Foreskin melanocyte (primary cell): ENCODE measurements at places on chromosomes 16 and 17.

GRCh38 chr17:75153780-75154194 lies 525 bp downstream of the JPT1 start:
- no peak for DNase-seq

- DNase-seq = no peak
Measured at GRCh38 chr16:1775846-1776671, 3.1 kb upstream of the MRPS34 start.

DNA sequence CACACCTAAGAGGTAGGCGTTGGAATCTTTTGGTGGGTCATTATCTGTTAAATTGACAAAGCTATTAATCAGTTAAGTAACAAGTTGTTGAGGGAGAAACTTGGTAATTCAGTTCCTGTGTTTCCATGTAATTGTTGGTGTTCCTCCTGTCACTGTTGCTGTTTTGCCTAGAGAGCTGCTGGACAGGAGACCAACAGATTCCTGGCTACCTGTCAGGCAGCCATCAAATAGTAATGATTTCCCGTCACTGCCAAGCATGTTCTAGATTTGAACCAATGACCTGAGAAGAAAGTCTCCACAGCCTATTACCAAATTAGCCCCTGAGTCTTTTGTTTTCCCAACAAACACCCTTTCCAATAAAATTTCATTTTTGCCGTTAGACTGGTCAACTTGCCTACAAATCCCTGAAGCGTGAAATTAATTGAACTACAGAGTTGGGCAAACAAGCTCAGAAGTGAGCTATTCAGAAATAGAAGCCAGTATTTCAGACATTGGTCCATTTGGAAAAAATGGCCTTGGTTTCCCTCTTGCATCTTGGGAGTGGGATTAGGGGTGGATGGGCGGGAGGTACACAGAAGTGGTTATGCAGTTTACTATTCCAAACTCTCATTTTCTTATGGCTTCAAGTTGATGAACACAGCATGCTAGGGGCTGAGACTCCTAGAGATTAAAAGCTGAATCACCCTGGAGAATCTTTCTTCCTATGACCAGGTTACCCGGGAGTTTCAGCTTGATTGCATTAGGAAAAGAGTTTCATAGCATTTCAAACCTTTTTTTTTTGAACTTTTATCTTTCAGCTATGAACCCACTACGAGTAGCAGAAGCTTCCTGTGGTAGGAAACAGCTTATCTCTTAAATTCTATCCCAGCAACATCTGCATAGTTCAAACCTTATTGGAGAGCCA lies 262.8 kb upstream of the MAF start:
- no peak for DNase-seq

DNA sequence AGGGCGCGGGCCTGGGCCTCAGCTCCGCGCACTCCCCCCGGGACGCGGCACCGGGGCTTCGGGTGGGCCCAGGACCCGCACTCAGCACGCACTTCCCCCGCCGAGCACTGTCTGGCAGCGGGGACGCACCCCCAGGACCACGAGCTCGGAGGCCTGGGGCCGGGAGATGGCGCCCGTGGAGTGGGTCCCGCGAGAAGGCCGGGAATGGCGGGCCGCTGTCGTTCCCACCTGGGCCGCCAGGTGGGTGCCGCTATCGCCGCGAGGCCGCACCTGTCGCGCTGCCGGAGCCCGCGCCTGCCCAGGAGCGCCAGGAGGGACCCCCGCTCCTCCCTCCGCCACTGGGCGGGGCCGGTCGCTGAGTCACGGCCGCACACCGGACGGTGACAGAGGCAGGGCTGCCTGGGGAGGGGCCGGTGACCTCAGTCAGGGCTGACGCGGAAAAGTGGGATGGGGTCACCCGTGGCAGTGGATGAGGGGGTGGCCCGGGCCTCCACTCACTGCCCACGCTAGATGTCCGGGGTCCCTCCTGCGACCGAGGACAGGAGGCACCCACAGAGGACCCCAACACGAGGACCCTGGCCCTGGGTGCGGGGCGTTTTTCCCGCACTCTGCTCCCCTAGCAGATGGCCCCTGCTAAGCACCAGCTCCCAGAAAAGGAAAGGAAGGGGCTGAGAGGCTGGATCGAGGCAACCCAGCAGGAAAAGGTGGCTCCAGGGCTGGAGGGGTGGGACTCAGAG lies 6.9 kb upstream of the ACTG1 start:
- no peak for DNase-seq

- no peak for DNase-seq
Measured at GRCh38 chr16:85623250-85623649, 10.1 kb downstream of the GSE1 start.

- no peak for DNase-seq
Measured at GRCh38 chr17:77208856-77209255, 68.1 kb downstream of the SEC14L1 start.

DNA sequence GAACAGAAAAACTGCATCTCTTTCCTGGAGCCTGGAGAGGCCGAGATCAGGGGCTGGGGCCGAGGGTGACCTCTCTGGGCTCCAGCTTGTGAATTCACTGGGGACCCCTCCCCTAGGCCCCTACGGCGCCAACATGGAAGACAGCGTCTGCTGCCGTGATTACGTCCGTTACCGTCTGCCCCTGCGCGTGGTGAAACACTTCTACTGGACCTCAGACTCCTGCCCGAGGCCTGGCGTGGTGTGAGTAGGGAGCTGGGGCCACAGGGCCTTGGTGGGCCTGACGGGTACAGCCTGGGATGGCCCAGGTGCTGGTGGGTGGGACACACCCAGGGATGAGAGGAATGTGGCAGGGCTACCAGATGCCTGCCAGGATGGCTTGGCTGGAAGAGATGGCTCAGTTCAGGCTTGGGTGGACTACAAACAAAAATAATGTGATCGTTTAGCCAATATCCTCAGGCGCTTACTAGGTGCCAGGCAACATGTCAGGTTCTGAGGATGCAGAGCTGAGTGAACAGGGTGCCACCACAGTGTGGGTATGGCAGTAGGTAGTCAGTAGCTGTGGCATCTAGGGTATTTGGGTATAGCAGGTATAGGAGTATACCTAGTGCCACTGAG lies 1.8 kb downstream of the CCL22 start:
- DNase-seq = no peak

DNA sequence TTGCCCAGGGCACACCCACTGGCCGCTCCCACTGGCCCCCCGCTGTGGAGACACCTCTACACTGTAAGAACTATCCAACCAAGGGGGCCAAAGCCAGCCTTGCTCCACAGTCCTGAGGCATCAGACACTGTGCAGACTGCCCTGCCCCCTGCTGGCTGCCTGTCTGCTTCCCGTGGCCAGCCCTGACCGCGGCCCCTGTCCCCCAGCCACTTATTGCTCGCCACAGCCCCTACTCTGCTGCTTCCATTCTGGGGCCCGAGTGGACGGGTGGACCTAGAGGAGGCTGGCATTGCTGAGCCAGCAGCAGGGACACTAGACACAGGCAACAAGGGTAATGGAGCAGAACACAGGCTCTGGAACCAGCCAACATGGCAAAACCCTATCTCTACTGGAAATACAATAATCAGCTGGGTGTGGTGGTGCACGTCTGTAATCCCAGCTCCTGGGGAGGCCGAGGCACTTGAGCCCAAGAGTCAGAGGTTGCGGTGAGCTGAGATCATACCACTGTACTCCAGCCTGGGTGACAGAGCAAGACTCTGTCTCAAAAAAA lies 19.7 kb upstream of the LRRC37A3 start:
- DNase-seq = no peak

DNA sequence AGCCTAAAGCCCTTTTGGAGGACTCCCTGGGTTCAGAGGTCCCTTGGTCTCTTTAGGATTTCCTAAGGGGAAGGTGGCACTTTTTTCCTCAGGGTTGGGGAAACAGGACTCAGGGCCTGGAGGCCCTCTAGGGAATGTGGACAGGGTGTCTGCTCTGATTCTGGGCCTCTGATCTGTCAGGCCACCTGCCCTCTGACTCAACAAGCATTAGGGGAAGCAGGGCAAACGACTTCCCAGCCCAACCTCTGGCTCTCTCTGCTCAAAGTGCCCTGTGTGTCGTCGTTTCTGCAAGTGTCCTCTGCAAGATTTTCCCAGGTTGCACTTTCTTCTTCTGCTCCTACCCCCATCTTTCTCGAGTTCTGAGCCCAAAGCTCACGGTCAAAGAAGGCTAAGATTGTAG lies 6.6 kb upstream of the IGFBP4 start:
- DNase-seq = no peak

DNA sequence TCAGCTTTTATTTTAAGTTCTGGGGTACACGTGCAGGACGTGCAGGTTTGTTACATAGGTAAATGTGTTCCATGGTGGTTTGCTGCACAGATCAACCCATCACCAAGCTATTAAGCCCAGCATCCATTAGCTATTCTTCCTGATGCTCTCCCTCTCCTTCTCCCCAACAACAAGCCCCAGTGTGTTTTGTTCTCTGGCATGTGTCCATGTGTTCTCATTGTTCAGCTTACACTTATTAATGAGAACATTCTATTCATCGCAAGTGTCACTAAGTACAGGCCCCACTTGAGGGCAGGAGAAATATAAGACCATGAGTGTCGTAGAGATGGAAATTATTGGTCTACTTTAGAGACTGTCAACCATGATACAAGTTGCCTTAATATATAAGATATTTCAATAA lies 615.1 kb downstream of the CDH8 start:
- DNase-seq = no peak

- no peak for DNase-seq
Measured at GRCh38 chr16:31224092-31224955, 7.4 kb upstream of the PYDC1 start.

GRCh38 chr17:1390432-1391367 lies 9.3 kb downstream of the YWHAE start:
- DNase-seq = no peak

DNA sequence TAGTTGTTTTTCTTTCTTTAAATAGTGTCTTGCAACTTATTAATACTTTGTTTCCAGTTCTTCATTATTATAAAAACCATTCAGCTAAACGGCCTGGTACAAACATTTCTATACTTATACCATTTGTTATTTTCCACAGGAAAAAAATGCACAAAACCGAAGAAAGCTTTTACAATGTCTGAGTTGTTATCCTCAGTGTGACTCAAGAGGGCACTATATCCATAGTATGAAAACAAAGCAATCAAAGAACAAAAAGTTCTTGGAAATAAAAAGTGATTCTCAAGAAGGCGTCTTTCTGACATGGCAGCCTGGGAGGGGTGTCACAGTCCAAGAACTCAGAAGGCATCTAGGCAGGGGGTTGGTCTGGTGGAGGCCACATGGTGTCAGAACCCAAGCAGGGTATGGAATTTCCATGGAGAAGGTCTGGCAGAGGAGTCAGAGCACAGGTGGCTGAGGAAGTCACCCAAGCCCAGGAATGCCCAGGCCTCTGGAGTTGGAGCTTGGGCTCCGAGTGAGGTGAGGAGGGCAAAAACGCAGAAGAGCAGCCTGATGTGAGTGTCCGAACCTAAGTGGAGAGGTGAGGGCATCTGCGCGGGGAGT lies 70.9 kb upstream of the ATP2A3 start:
- DNase-seq = peak; percentile 12

DNA sequence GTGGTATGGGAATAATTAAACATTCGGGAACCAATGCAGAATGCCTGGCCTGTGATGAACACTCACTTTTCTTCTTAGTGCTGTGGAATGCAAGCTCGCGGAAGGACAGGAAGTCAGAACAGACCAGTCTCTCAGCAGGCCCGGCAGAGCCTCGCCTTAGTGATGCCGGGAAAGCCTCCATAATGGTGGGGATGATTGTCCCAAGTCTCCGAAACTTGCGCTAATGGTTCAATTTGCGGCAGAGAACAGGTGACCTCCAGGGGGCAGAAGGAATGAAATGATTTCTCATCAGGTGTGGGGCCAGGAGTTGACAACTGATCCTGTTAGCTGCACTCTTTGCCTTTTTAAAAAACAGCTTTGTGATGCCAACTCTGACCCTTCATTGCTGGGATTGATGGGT lies 170.6 kb downstream of the GSG1L start:
- DNase-seq = no peak

- no peak for DNase-seq
Measured at GRCh38 chr17:9169116-9169515, 147.8 kb downstream of the NTN1 start.

GRCh38 chr17:47649972-47650524 lies 329 bp downstream of the KPNB1 start:
- no peak for DNase-seq

- DNase-seq = no peak
Measured at GRCh38 chr17:79792341-79792871, 4.5 kb downstream of the CBX8 start.

DNA sequence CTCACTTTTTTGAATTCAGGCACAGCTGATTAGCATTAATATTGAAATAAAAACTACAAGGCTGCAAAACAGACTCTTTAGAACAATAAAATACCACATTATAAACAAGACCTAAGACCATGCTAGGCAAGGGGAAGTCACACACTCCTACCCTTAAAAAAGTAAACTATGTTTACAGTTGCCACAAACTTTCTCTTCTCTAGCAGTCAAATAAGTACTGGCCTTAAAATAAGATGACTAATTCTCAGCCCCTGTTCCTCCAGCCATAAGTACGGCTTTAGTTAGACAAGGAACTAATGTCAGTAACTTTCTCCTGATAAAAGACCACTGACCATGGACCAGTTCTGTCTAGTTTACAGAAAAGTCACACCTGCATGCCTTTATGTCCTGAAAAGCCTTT lies 19.5 kb upstream of the CPHXL start:
- DNase-seq = no peak

- DNase-seq = no peak
Measured at GRCh38 chr16:85253084-85253941, 141.0 kb upstream of the CIBAR2 start.

- no peak for DNase-seq
Measured at GRCh38 chr17:28319598-28319935, 567 bp downstream of the TMEM97 start.

DNA sequence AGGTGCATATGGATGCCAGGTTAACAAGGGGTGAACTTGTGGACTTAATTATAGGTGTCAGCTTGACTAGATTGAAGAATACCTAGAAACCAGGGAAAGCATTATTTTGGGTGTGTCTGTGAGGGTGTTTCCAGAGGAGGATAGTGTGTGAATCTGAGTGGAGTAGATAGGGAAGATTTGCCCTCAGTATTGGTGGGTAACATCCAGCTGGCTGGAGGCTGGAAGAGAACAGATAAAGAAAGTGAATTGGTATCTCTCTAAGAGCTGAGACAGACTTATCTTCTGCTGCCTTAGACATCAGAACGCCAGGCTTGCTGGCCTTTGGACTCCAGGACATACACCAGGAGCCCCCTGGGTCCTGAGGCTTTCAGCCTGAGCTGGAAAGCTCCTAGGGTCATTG lies 75.2 kb downstream of the CDRT15 start:
- DNase-seq = no peak
